ENCODE measurements at places on chromosomes 2 and 18.
A peak's percentile ranks its signal among the peaks of the same experiment; 100 is the strongest.

GRCh38 chr2:16622399-16622968, 43.1 kb downstream of the CYRIA start:
- peaks cover 3% of the 10 kb centered on the region for H3K27me3 ChIP-seq
- no peaks in the 10 kb centered on the region for H3K36me3 ChIP-seq
- H3K27ac ChIP-seq = peak overlapping the region; percentile 49
- H3K4me3 ChIP-seq = peak overlapping the region; percentile 23

DNA sequence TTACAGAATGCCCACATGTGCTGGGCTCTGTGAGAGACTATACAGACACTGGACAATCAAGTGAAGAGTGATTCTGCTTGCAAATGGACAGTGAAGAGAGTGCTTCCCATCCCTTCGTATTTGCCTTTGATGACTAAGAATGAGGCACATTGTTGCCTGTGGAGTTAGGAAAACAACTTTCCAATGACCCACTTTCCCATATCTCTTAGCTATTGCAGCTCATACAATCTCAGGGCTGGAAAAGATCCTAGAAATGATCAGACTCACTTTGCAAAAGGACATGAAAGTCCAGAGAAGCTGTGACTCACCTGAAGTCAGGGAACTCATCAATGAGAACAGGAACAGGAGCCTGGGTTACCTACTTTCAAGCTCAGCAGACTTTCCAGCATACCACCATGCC, 440.5 kb upstream of the TCF4 start:
- H3K36me3 ChIP-seq = no peaks in the 10 kb centered on the region
- H3K27ac ChIP-seq = no peak overlapping the region
- no peak overlapping the region for H3K4me3 ChIP-seq
- no peak for DNase-seq
- H3K4me1 ChIP-seq = no peaks in the 10 kb centered on the region

DNA sequence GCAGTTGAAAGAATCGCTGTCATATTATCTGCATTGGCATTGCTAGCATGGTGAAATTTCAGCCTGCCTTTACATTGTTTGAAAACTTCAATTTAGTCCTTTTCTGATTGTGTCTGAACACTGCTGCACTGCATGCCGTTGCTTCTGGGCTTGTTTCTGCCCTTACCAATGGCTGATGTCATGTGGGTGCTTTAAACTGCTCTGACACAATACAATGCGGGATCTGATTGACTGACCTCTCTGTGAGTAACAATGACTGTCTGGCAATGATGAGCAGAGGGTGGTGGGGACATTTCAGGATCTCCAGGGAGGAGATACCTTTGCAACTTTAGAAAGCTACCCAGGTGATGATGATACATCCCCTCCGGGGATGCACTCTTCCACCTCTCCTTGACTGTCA, 119.5 kb upstream of the ZBTB14 start:
- H3K4me1 ChIP-seq = no peaks in the 10 kb centered on the region
- no peak overlapping the region for H3K4me3 ChIP-seq
- no peak for DNase-seq
- no peak overlapping the region for H3K27ac ChIP-seq
- no peaks in the 10 kb centered on the region for H3K36me3 ChIP-seq
- H3K27me3 ChIP-seq = peaks cover 3% of the 10 kb centered on the region

- no peak overlapping the region for H3K27ac ChIP-seq
- no peak for DNase-seq
- no peaks in the 10 kb centered on the region for H3K27me3 ChIP-seq
- no peaks in the 10 kb centered on the region for H3K4me1 ChIP-seq
- H3K36me3 ChIP-seq = no peaks in the 10 kb centered on the region
Measured at GRCh38 chr18:59044855-59045254, 94.8 kb upstream of the SEC11C start.

GRCh38 chr2:30673127-30673526, 134.1 kb downstream of the CAPN13 start:
- H3K4me3 ChIP-seq = no peak overlapping the region
- peaks cover 25% of the 10 kb centered on the region for H3K27me3 ChIP-seq
- no peak for DNase-seq

DNA sequence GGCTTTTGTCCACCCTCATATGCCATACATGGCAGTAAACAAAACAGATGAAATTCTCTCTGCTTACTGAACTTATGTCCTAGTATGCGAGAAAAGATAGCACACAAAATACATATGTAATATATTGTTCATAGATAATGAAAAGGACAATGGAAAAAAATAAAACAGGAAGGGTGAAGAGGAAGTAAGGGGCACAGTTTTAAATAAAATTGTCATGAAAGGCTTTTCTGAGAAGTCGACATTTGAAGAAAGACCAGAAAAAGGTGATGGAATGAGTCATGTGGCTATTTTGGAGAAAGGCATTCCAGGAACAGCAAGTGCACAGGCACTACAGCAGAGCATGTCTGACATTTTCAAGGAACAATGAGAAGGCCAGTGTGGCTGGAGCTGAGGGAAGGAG, 56.4 kb downstream of the KCNH7 start:
- H3K36me3 ChIP-seq = no peaks in the 10 kb centered on the region
- H3K27me3 ChIP-seq = no peaks in the 10 kb centered on the region
- no peak for DNase-seq
- H3K4me3 ChIP-seq = no peak overlapping the region

GRCh38 chr18:25133879-25134278, 218.1 kb downstream of the ZNF521 start:
- no peaks in the 10 kb centered on the region for H3K4me1 ChIP-seq
- H3K36me3 ChIP-seq = no peaks in the 10 kb centered on the region
- H3K4me3 ChIP-seq = no peak overlapping the region
- H3K27me3 ChIP-seq = no peaks in the 10 kb centered on the region

GRCh38 chr2:215949991-215950404, 63.4 kb downstream of the MREG start:
- H3K4me3 ChIP-seq = no peak overlapping the region
- DNase-seq = no peak
- H3K4me1 ChIP-seq = peaks cover 2% of the 10 kb centered on the region
- H3K27ac ChIP-seq = no peak overlapping the region
- H3K36me3 ChIP-seq = peaks cover 8% of the 10 kb centered on the region

- DNase-seq = no peak
- H3K4me3 ChIP-seq = no peak overlapping the region
- peaks cover 5% of the 10 kb centered on the region for H3K27me3 ChIP-seq
- H3K4me1 ChIP-seq = peaks cover 8% of the 10 kb centered on the region
- H3K27ac ChIP-seq = no peak overlapping the region
Measured at GRCh38 chr2:196413821-196414274, 225.7 kb upstream of the CCDC150 start.

DNA sequence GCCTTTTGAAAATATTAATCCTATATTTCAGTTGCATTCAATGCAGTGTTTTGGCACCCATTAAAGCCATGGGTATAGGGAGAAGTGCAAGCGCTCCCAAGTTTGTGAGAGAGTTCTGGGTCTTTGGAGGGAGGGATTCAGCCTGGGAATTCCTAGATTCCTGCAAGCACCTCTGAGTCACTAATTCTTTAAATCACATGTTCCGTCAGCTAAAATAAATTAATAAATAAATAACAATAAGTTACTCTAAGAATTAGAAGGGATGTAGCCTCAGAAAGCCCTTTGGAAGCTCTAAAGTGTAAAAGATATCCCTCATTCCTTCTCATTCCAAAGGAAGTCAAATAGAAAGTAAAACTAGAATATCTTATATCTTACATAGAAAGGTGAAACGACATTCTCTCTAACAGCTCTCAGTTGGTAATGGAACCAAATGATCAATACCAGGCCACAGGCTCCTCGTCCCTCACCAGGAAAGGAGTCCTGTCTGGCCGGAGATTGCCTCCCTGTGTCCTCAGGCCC, 222.4 kb upstream of the RBBP8 start:
- no peaks in the 10 kb centered on the region for H3K36me3 ChIP-seq
- no peak overlapping the region for H3K4me3 ChIP-seq
- H3K27me3 ChIP-seq = no peaks in the 10 kb centered on the region

DNA sequence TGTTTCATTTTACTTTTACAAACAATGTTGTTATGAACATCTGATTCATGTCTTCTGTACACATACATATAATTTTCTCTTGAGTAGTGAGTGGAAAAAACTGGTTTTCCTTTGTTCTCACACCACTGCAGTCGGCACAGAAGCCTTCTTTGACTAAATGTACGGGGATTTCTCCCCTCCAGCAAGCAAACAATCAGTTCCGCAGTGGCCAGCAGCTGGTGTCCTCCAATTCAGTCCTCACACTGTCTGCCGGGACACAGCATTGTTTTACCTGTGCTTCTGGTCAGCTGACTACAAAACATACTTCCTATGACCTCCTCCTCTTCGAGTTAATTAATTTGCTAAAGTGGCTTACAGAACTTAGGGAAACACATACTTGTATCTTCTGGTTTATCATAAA, 202.8 kb downstream of the WDR7 start:
- no peaks in the 10 kb centered on the region for H3K27me3 ChIP-seq
- H3K36me3 ChIP-seq = peaks cover 3% of the 10 kb centered on the region
- peaks cover 2% of the 10 kb centered on the region for H3K4me1 ChIP-seq
- no peak overlapping the region for H3K4me3 ChIP-seq
- no peak for DNase-seq
- no peak overlapping the region for H3K27ac ChIP-seq

- no peaks in the 10 kb centered on the region for H3K4me1 ChIP-seq
- no peak overlapping the region for H3K4me3 ChIP-seq
- H3K36me3 ChIP-seq = no peaks in the 10 kb centered on the region
- H3K27ac ChIP-seq = no peak overlapping the region
- no peak for DNase-seq
Measured at GRCh38 chr2:80145499-80145898, 159.1 kb downstream of the LRRTM1 start.

- H3K36me3 ChIP-seq = peaks cover 17% of the 10 kb centered on the region
- H3K4me3 ChIP-seq = peak overlapping the region; percentile 4
- no peaks in the 10 kb centered on the region for H3K27me3 ChIP-seq
- DNase-seq = peak; percentile 12
- H3K4me1 ChIP-seq = peaks cover 33% of the 10 kb centered on the region
- peak overlapping the region; percentile 37 for H3K27ac ChIP-seq
Measured at GRCh38 chr2:55620123-55620779, 2.8 kb upstream of the PPP4R3B start.

GRCh38 chr2:128457006-128457604, 138.4 kb upstream of the HS6ST1 start:
- no peak overlapping the region for H3K4me3 ChIP-seq

- no peaks in the 10 kb centered on the region for H3K36me3 ChIP-seq
- no peaks in the 10 kb centered on the region for H3K27me3 ChIP-seq
- no peak overlapping the region for H3K4me3 ChIP-seq
- no peak overlapping the region for H3K27ac ChIP-seq
- DNase-seq = no peak
Measured at GRCh38 chr2:48993576-48993975, 160.7 kb downstream of the FSHR start.

DNA sequence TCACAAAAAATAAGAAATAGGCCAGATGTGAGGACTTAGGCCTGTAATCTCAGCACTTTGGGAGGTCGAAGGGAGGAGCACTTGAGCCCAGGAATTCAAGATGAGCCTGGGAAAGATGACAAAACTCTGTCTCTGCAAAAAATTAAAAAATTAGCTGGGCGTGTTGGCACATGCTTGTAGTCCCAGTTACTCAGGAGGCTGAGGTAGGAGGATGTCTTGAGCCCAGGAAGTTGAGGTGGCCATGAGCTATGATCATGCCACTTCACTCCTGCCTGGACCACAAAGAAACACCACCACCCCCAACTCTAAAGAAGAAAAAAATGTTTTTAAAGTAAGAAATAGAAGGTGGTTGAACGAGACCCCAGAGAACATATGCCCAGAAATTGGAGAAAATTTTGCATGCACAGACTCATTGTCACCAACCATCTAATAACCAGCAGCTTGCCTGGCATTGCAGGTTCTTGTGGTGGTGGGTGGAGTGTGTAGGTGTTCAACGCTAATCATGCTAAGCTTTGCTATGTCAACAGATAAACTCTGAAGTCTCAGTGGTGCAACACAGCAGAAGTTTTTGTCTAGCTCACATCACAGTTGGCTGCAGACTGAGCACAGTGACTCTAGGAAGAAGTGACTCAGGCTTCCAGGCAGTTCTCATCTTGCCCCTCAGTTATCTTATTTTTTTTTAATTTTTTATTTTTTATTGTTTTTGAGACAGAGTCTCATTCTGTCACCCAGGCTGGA, 18.6 kb downstream of the ARL4C start:
- H3K4me1 ChIP-seq = peaks cover 55% of the 10 kb centered on the region
- no peak overlapping the region for H3K27ac ChIP-seq
- peak; percentile 51 for DNase-seq
- H3K4me3 ChIP-seq = no peak overlapping the region
- H3K36me3 ChIP-seq = peaks cover 27% of the 10 kb centered on the region

GRCh38 chr2:165697748-165698443, 96.2 kb downstream of the GALNT3 start:
- no peaks in the 10 kb centered on the region for H3K4me1 ChIP-seq
- no peaks in the 10 kb centered on the region for H3K36me3 ChIP-seq
- H3K27me3 ChIP-seq = peaks cover 21% of the 10 kb centered on the region
- no peak overlapping the region for H3K27ac ChIP-seq

DNA sequence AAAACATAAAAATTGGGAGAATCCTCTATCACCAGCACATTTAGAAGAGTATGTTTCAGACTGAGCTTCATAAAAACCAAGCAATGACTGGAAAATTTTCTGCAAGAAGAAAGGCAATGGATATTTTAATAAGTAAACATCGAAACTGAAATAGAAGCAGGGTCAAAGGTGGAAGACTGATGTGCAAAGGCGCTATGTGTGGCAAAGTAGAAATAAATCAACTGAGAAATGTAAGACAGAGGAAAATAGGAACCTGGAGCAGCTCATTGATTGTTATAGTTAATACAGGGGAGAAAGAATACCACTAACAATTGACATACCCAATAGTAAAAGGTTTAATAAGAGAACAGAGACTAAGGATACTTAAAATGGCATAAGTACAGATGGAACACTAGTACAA, 818.4 kb downstream of the SOCS6 start:
- no peaks in the 10 kb centered on the region for H3K4me1 ChIP-seq
- H3K36me3 ChIP-seq = no peaks in the 10 kb centered on the region
- no peak overlapping the region for H3K27ac ChIP-seq
- DNase-seq = no peak

DNA sequence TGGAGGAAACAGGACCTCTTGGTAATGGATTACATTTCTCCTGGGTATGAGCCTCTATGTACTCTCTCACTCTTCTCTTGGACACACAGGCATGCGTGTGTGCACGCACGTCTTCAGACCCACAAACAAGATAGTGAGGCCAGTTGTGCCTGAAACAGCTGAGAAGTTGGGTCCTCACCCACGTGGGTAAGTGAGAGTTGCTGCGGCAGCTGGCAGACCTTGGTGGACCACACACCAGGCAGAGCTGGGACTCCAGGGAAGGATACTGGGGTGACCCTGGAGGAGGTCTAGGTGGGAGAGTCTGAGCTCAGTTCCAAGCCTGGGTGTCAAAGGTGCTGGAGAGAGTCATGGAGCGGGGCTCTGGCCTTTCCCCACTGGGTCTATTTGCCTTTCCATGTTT, 194.3 kb downstream of the HAUS1 start:
- no peak for DNase-seq
- no peak overlapping the region for H3K4me3 ChIP-seq
- no peak overlapping the region for H3K27ac ChIP-seq
- peaks cover 22% of the 10 kb centered on the region for H3K4me1 ChIP-seq

GRCh38 chr2:170771421-170771937, 1.3 kb downstream of the ERICH2 start:
- H3K4me1 ChIP-seq = peaks cover 15% of the 10 kb centered on the region
- peak overlapping the region; percentile 79 for H3K4me3 ChIP-seq
- peak overlapping the region; percentile 7 for H3K27ac ChIP-seq

GRCh38 chr2:212099658-212100057, 438.9 kb downstream of the ERBB4 start:
- H3K27me3 ChIP-seq = no peaks in the 10 kb centered on the region
- no peak overlapping the region for H3K4me3 ChIP-seq
- no peaks in the 10 kb centered on the region for H3K36me3 ChIP-seq

GRCh38 chr2:228681426-228681825, 499.9 kb upstream of the SPHKAP start:
- H3K27me3 ChIP-seq = no peaks in the 10 kb centered on the region
- H3K4me1 ChIP-seq = no peaks in the 10 kb centered on the region
- H3K4me3 ChIP-seq = no peak overlapping the region
- no peaks in the 10 kb centered on the region for H3K36me3 ChIP-seq
- no peak for DNase-seq
- H3K27ac ChIP-seq = no peak overlapping the region
